ENCODE measurements at places on chromosomes 5 and 9.

DNA sequence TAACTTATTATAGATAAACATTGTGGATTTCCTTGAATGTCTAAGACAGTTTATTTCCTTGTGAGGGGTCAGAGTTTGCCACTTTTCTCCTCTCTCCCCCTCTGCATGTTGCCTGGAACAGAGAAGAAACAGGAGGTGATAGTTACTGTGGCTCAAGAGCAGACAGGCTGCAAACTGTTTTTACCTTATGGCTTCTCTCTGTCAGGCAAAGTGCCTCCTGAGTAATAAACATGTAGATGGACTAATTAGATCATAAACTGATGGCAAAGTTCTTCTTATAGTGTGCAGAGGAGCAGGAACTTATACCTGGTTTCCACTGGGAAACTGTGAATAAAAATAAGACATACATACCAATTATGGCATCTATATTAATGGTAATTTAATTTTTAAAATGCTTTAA lies 133.1 kb upstream of the CDH12 start:
- DNase-seq = no peak

GRCh38 chr5:132760049-132760420 lies 12.8 kb downstream of the CCNI2 start:
- no peak for DNase-seq

DNA sequence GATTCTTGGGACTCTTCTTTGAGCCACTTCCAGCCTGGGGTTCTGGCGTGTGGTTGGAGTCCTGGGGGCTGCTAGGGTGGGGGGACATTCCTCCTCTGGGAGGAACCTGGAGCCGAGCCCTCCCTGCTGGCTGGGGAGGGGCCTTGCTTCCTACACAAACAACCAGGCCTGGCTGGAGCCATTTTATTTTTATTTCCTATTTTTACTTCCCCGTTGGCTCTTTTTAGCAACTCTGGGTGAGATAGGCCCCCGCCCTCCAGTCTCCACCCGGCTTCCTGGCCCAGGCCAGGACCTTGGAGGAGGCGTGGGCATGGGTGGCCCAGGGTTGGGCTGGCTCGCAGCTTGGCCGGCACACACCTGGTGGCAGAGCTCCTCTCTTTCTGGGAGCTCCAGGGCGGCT lies 15.1 kb downstream of the RXRA start:
- DNase-seq = no peak

GRCh38 chr9:93673839-93674334 lies 97.5 kb downstream of the PHF2 start:
- no peak for DNase-seq

All from nucleus accumbens (tissue), 56 donors.